ENCODE measurements at places on chromosomes 4 and X.

GRCh38 chrX:14356401-14356800 lies 172.9 kb upstream of the GLRA2 start:
- no peak for DNase-seq

DNA sequence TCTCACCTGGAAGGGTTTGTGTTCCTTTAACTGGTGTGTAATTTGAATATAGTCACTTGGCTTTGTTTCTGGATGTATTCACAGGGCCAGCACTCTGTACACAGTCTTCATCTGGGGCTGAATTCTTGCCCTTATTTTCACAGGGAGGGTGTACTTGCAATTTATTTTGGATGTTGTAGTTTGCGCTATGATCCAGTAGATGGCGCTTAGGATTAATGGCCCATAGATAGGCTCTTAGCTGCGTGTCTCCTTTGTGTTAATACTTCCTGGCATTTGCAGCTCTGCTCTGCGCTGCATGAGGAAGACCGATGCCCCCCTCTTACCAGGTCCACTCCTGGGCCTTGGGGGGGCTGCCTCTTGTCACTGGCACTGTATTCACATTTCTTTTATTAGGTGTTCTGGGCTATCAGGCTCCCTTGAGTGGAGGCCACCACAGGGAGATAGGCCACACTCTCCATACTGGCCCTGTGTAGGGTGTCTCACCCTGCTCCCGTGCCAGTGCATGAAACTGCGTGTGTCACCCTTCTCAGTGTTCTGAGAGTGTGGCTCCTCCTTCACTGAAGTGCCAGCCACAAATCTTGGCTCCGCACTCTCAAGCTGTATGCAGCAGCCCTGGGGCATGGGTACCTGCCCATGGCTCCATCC lies 562.2 kb downstream of the ZIC3 start:
- DNase-seq, result no peak

DNA sequence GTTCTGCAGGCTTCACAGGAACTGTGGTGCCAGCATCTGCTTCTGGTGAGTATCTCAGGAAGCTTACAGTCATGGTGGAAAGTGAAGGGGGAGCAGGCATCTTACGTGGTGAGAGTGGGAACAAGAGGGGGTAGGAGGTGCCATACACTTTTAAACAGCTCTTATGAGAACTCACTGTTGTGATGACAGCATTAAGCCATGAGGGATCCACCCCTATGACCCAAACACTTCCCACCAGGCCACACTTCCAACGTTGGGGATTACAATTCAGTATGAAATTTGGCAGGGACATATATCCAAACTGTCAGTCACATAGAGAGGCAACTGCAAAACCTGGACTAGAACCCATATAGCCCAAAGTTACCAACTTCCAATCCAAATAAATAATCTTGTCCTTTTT lies 43.1 kb upstream of the ZCCHC12 start:
- DNase-seq, result no peak

GRCh38 chr4:121519236-121519838 lies 138.5 kb upstream of the QRFPR start:
- no peak for DNase-seq

- DNase-seq, result no peak
These were observed 32.0 kb downstream of the VSIG4 start for GRCh38 chrX:66007851-66008250.

GRCh38 chrX:31702222-31702621 lies 630.4 kb upstream of the FTHL17 start:
- DNase-seq, result no peak
